ENCODE measurements at places on chromosomes 4 and X. TPM values are rescaled to one million over a fixed set of nuclear protein-coding genes. Genes with fewer than 3 reads are reported as not detected.

LGI2 gene
- 0.04 TPM for total RNA-seq

SMIM31 gene
- not detected for total RNA-seq

CFAP99 gene
- not detected for total RNA-seq

TMLHE gene
- total RNA-seq = 14.1 TPM

Measured in pulmonary artery endothelial cell (primary cell).